CD4-positive, CD25-positive, alpha-beta regulatory T cell (primary cell): ENCODE measurements at places on chromosomes 7 and 10. TPM values are rescaled to one million over a fixed set of nuclear protein-coding genes. Genes with fewer than 3 reads are reported as not detected.

Gene ZMYND11
- total RNA-seq, result 44.2 TPM

Gene CREB3L2
- 27.3 TPM for total RNA-seq

Gene PTCD1
- total RNA-seq, result 3.2 TPM

Gene SLC29A4
- 0.47 TPM for total RNA-seq

Gene NAT16
- total RNA-seq, result not detected

Gene EPHB4
- total RNA-seq, result 3.0 TPM

Gene CTBP2
- 0.49 TPM for total RNA-seq

Gene NYAP1
- 0.89 TPM for total RNA-seq

Gene ARHGEF35
- 3.5 TPM for total RNA-seq

Gene DOCK4
- 0.44 TPM for total RNA-seq

Gene DYDC1
- not detected for total RNA-seq

DNA sequence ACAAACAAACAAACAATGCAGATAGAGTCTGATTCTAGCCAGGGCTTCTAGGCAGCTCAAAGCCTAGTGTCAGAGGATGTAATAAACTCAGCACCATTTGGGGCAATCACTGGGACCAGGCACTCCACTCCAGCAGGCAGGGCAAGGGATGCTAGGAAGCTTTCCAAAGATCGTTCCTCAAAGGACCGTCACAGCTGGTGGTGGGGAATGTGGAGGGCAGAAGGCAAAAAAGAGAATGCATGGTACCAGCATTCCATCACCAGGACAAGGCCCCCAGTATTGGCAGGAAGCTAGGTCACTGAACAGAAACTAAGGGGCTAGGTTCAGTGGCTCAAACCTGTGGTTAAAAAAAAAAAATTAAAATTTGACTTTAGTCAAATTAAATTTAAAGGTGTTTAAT, 94.2 kb downstream of the CUL2 start:
- DNase-seq, result no peak
- H3K4me3 ChIP-seq, result no peak overlapping the region
- peaks cover 7% of the 10 kb centered on the region for H3K4me1 ChIP-seq
- H3K27me3 ChIP-seq, result no peaks in the 10 kb centered on the region
- no peaks in the 10 kb centered on the region for H3K36me3 ChIP-seq

GRCh38 chr10:119026301-119027110, 3.0 kb upstream of the NANOS1 start:
- peaks cover 12% of the 10 kb centered on the region for H3K4me1 ChIP-seq
- no peaks in the 10 kb centered on the region for H3K36me3 ChIP-seq
- no peak overlapping the region for H3K27ac ChIP-seq
- H3K27me3 ChIP-seq, result no peaks in the 10 kb centered on the region
- no peak for DNase-seq

DNA sequence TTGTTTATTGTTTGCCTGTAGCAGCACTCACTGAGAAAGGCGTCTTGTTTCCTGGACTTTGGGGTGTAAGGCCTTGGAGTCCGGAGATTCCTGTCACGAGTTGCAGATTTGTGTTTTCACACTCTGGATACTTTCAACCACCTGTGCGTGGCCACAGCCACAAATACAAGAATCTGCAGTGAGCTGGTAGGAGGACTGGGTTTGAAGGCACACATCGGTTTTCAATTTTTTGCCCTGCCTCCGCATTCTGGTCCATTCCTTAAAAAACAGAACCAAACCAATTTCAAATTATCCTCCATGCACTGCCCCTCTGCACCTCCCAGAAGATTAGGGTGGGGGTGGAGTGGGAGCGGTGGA, 619 bp downstream of the EXOC4 start:
- DNase-seq, result peak; percentile 40
- H3K27me3 ChIP-seq, result no peaks in the 10 kb centered on the region
- H3K36me3 ChIP-seq, result no peaks in the 10 kb centered on the region
- H3K4me3 ChIP-seq, result peak overlapping the region; percentile 93

GRCh38 chr7:1579481-1580421, 9.9 kb upstream of the PSMG3 start:
- no peak overlapping the region for H3K27ac ChIP-seq
- no peaks in the 10 kb centered on the region for H3K36me3 ChIP-seq
- no peaks in the 10 kb centered on the region for H3K27me3 ChIP-seq
- H3K4me1 ChIP-seq, result peaks cover 5% of the 10 kb centered on the region
- peak; percentile 65 for DNase-seq
- no peak overlapping the region for H3K4me3 ChIP-seq

DNA sequence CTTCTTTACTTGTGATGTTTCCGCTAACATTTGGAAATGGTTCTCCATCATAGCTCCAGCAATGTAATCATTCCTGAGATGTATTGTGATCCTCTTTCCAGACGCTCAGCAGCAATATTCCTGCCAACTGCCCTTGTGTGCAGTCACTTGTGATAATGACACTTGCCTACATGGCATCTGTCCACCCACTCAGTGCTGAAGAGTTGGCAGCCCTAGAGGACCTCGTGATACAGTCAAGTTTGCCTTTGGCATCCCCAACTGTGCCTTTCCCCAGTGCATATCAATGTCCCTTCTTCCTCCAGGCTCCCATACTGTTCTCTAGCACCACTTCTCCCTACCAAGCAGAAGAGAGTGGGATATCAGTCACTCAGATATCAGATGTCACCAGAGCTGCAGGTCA, 64.9 kb downstream of the MYOF start:
- DNase-seq, result no peak
- H3K36me3 ChIP-seq, result no peaks in the 10 kb centered on the region
- no peak overlapping the region for H3K4me3 ChIP-seq
- no peak overlapping the region for H3K27ac ChIP-seq
- H3K27me3 ChIP-seq, result no peaks in the 10 kb centered on the region

DNA sequence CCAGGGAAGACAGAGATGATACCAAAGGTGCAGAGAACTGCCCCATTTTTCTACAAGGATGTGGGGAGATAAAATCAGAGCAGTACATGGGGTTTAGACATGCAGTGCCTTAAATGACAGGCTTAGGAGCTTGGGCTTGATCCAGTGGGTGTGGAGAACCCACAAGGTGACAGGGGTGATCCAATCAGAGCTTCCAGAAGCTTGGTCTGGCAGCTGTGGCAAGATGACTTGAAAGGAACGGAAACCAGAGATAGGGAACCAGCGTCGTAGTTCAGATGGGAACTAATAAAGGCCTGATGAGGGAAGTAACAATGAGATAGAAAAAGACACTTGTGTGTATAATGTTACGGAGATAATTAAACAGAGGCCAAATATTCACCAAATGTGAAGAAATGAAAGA, 80.7 kb downstream of the SLC37A3 start:
- no peak overlapping the region for H3K4me3 ChIP-seq
- no peaks in the 10 kb centered on the region for H3K27me3 ChIP-seq
- no peaks in the 10 kb centered on the region for H3K4me1 ChIP-seq
- no peak overlapping the region for H3K27ac ChIP-seq
- H3K36me3 ChIP-seq, result no peaks in the 10 kb centered on the region

DNA sequence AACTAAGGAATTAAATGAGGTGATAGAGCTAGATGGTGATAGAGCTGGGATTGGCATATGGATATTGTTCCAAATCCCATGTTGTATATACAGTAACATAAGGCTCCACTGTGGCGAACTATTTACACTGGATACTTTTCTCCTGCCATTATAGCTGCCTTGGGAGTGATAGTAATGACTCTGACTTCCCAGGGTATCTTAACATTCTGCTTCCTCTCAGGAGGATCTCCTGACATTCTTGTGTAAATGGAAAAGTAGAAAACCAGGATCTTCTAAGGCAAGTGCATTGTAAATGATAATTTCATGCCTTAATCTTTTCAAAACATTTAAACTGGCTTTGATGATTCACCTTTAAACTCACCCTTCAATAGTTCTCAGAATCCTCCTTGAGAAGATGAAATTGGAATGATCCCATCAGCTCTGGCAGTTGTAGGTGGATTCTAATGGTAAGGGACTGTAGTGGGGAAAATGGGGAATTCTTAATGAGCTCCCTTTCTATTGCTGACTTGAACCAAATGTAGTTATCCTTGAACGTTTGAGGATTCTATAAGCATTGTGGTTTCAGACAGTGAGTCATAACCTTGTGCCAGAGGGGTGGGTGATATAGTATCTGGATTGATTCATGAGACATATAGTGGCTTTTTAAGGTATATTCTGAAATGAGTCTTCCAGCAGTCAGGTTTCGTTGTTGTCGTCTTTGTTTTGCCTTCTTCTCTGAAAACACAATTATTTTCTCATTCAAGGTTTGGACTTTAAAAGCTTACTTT, 450.0 kb downstream of the SUGCT start:
- no peaks in the 10 kb centered on the region for H3K36me3 ChIP-seq
- no peak for DNase-seq

GRCh38 chr7:7795630-7796121, 77.3 kb upstream of the RPA3 start:
- no peak for DNase-seq
- H3K4me1 ChIP-seq, result no peaks in the 10 kb centered on the region
- peaks cover 22% of the 10 kb centered on the region for H3K36me3 ChIP-seq
- no peak overlapping the region for H3K27ac ChIP-seq

GRCh38 chr10:5446390-5446926, 34.1 kb downstream of the NET1 start:
- H3K27ac ChIP-seq, result peak overlapping the region; percentile 62
- H3K27me3 ChIP-seq, result no peaks in the 10 kb centered on the region
- peaks cover 36% of the 10 kb centered on the region for H3K4me1 ChIP-seq
- peak; percentile 66 for DNase-seq
- H3K36me3 ChIP-seq, result no peaks in the 10 kb centered on the region

DNA sequence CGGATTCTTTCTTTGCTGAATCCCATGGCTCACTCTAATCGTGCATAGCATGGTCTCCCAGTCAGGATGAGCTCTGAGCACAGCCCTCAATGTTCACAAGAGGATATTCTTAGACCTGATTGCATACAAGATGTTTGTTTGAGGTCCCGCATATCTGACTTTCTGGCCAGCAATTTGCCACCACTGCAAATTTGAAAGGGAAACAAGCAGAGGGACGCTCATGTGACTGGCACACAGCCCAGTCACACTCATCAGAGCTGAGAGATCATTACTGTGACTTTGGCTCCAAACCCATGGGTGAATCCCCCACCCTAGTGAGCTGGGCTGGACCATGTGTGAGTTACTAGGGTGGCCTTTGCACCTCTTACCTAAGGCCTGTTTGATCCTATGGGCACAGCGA, 9.9 kb downstream of the TAS2R41 start:
- no peak overlapping the region for H3K27ac ChIP-seq
- no peak overlapping the region for H3K4me3 ChIP-seq
- H3K4me1 ChIP-seq, result no peaks in the 10 kb centered on the region
- no peaks in the 10 kb centered on the region for H3K36me3 ChIP-seq
- H3K27me3 ChIP-seq, result no peaks in the 10 kb centered on the region

DNA sequence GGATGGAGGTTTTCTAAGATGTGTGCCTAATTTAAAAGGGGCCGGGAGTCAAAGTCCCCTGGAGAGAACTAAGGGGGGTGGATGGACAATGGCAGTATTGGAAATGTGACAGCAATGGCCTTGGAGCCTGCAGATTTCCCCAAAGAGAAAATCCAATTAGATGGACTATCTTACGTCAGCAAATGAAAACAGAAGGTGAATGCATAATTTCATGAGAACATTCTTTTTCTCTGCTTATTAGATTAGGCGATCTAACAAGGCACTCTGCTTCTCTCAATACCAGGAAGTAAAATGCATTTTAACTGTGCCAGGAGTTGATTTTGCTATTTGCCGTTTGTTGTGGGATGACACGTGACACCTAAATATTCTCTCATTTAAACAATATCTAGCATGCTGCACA, 226.6 kb downstream of the ADAM12 start:
- no peaks in the 10 kb centered on the region for H3K27me3 ChIP-seq
- H3K27ac ChIP-seq, result no peak overlapping the region
- no peaks in the 10 kb centered on the region for H3K4me1 ChIP-seq
- no peak overlapping the region for H3K4me3 ChIP-seq
- no peak for DNase-seq

- peak overlapping the region; percentile 49 for H3K27ac ChIP-seq
- H3K27me3 ChIP-seq, result no peaks in the 10 kb centered on the region
- peaks cover 44% of the 10 kb centered on the region for H3K4me1 ChIP-seq
- H3K4me3 ChIP-seq, result peak overlapping the region; percentile 10
These were observed 6.9 kb upstream of the SH2D4B start for GRCh38 chr10:80530816-80531215.

- H3K4me3 ChIP-seq, result no peak overlapping the region
These were observed 165.2 kb upstream of the PODXL start for GRCh38 chr7:131721660-131722059.

DNA sequence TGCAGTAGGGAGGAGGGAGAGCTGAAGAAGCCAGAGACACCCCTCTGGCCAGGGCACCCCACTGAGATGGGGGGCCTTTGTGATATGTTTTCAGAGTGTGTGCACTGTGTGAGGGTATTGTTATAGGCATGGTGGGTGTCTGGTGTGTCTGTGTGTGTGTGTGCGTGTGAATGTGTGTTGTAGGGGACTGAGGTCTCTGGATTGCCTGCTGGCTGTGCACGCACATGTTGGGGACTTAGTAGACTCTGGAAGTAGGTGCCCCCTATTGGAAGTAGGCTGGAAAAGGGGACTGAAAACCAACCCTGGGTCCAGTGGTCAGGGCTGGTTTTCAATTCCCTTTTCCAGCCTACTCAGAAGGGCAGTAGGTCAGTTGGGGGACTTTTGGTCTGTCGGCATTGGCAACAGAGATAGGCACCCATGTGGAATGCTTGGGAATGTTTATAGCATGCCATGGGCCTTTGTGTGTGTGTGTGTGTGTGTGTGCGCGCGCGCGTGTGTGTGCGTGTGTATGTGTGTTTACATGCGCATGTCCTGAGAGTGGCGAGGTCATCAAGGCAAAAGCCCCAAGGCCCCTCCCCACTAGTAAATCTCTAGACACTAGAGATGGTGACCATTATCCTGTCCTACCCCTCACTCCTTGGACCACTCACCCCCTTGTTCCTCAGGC, 78.8 kb downstream of the HIF1AN start:
- H3K27ac ChIP-seq, result no peak overlapping the region
- no peaks in the 10 kb centered on the region for H3K4me1 ChIP-seq
- no peak overlapping the region for H3K4me3 ChIP-seq
- H3K36me3 ChIP-seq, result no peaks in the 10 kb centered on the region
- DNase-seq, result no peak

DNA sequence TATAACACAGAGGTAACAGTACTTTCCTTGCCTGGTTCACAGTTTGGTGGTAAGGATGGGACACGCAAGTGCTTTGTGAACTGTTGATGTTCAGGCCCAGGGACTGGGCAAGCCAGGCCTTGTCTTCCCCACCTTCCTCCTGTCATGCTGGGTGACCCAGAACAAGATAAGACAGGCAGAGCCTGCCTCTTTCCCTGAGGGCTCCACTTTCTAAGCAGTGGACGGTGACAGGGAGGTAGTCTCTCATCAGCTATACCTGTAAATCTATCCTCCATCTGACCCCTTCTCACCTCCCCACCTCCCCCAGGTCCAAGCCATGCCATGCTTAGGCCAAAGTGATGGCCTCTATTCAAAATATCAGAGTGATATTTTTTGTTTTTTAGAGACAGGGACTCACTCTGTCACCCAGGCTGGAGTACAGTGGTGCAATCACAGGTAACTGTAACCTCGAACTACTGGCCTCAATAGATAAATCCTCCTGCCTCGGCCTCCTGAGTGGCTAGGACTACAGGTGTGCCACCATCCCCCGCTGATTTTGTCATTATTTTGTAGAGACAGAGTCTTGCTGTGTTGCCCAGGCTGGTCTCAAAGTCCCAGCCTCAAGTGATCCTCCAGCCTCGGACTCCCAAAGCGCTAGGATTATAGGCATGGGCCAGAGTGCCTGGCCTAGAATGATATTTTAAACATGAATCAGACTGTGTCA, 42.8 kb downstream of the PDLIM1 start:
- H3K4me3 ChIP-seq, result no peak overlapping the region
- no peak overlapping the region for H3K27ac ChIP-seq
- DNase-seq, result no peak
- no peaks in the 10 kb centered on the region for H3K4me1 ChIP-seq
- no peaks in the 10 kb centered on the region for H3K36me3 ChIP-seq
- H3K27me3 ChIP-seq, result no peaks in the 10 kb centered on the region
